Hippocampal formation (tissue), 2 donors: ENCODE measurements at places on chromosomes 11 and 22.
A peak's percentile ranks its signal among the peaks of the same experiment; 100 is the strongest.

DNA sequence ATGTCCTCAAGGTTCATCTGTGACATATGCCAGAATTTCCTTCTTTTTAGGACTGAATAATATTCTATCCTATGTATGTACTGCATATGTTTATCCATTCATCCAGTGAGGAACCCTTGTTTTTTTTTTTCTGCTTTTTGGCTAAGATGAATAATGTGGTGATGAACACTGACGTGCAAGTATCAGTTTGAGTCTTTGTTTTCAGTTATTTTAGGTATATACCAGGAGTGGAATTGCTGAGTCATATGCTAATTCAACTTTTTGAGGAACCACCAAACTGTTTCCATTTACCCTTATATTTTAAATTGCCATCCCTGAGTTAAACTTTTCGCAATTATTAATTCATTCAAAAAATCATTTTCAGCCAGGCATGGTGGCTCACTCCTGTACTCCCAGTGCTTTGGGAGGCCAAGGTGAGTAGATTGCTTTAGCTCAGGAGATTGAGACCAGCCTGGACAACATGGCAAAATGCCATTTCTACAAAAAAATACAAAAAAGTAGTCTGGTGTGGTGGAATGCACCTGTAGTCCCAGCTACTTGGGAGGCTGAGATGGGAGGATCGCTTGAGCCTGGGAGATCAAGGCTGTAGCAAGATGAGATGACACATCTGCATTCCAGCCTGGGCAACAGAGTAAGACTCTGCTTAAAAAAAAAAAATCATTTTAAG, 64.2 kb downstream of the MICAL2 start:
- peak; percentile 26 for DNase-seq

GRCh38 chr22:42430528-42431125, 1.6 kb downstream of the NFAM1 start:
- DNase-seq, result no peak

DNA sequence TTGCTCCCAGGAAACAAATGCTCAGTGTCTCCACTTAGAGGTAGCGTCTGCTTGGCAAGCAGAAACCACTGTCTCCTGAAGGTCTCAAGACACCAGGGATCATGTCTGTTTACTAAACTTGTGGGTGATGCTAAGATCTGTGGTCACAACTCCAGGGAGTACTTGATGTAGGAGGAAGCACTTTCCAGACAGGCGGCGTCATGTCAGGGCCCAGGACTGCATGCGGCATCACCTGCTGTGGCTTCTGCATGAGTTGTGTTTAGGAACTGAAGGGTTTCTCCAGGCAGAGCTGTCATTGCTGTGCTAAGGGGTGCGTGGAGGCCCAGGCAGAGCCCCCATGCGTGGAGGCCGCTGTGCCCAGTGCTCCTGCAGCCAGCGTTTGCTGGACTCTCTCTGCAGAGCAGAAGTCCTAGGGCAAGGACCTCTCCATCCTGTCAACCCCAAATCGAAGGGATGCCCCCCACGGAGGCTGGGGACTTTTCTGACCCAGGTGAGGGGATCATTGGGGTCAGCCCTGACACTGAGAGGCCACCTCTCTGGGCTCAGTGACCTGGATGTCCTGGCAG, 8.1 kb upstream of the PANX2 start:
- DNase-seq, result no peak

DNA sequence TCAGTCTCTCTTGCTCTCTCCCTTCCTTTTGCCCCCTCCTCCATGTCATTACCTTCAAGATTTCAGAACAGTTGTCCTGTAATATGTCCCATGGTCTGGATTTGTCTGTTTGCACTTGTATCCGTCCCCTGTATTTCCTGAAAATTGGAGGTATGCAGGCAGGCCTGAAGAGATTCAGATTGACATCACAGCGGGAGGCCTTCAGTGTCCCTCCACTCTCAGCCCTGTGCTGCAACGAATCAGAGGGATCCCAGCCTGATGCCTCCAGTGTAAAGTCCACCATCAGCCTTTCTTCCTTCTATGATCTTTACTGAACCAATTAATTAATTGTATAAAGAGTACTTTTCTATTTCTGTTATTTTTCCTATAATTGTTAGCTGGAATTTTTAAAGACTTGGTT, 57.3 kb downstream of the ELMOD1 start:
- no peak for DNase-seq

DNA sequence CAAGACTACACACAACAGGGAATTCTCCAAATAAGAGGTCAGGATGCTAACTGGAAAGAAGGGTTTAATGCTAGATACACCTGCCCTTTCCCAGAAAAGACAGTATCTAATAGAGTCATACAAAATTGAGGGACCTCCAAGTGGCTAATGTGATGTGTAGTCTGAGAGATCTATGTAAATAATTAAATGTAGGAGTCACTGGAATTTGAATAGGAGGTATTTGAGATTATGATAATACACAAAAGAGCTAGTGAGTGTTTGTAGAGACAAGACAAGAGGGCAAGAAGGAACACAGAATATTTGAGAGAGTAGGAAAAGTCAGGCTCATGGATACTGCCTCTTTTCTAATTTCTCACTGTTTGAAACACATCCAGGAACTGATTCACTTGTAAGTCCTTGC, 15.5 kb upstream of the INSC start:
- no peak for DNase-seq
